ENCODE measurements at places on chromosomes 7 and 10.

- no peak for DNase-seq
These were observed 141.3 kb downstream of the PTPRN2 start for GRCh38 chr7:158446281-158446680.

- DNase-seq = no peak
These were observed 29.5 kb downstream of the MYO1G start for GRCh38 chr7:44949303-44949702.

- no peak for DNase-seq
These were observed 161.2 kb downstream of the SVIL start for GRCh38 chr10:29473406-29474100.

DNA sequence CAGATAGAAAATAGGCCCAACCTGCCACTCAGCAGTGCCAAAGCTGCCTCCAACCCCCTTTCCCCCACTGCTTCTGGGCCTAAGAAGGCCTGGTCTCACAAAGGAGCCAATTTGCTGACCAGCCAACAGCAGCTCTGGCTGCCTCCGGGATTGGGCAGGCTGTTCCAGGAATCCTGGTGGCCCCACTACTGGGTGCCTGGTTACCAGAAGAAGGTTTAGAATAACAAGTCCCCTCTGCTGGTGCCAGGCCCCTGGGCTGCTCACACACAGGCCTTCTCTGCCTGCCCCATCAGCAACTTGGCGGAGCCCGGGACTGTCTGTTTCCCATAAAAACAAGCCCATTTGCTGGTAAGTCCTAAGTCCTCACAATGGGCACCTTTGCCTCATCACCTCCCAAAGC lies 1.2 kb downstream of the PHKG1 start:
- no peak for DNase-seq

DNA sequence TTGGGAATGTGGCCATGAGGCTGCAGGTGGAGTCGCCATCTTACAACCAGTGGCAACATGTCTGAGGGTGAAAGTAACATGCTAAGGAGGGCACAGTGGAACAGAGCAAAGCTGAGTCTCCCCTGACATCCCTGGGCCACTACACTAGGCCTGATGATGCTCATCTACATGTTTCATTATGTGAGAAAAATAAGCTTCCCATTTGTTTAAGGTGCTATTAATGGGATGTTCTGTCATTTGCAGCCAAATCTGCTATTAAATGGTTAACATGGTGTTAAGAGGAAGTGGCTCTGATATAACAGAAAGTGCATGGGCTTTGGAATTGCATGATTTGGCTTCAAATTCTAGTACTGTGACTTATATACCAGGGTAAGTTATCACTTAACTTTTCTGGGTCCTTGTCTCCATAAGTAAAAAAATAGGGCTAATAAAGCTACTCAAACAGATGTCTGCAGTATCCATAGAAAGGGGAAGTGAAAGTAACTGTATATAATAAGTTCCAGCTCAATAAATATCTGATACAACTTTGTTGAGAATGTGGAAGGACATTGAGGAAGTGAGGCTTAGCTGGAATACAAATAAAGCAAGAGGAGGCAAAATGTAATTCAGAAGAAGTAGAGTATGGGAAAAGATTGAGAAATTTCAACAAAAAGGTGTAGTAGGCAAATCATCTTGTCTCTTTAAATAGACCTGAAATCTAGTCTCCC lies 158.9 kb downstream of the RTKN2 start:
- peak; percentile 34 for DNase-seq

DNA sequence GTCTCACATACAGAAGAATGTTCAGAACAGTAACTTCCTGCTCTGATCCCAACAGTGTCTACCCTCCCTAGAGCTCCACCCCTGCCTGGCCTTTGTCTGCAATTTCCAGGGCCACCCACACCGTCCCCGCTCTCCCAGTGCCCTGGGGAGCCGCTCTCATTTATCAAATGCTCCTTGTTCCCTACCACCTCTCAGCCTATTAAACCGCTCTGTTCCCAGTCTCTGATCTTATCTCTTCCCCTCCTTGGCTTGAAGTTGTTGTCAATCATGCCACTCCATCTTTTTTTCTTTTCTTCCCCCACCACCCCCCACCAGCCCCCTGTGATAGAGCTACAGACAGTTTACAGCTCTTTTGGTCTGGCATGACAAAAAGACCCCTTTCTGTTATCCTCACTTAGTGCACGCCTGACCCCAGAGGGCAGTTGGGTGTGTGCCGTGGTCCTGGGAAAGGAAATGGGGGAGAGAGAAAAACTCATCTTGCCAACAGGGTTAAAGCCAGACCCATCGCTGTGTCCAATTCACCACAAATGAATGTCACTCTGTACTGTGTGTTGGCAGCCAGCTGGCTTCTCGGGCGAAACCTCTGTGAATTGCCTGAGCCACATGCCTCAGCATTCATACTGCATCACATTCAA lies 28.8 kb upstream of the HECTD2 start:
- DNase-seq = peak; percentile 63

GRCh38 chr7:68321076-68321639 lies 1277.1 kb upstream of the AUTS2 start:
- DNase-seq = no peak

DNA sequence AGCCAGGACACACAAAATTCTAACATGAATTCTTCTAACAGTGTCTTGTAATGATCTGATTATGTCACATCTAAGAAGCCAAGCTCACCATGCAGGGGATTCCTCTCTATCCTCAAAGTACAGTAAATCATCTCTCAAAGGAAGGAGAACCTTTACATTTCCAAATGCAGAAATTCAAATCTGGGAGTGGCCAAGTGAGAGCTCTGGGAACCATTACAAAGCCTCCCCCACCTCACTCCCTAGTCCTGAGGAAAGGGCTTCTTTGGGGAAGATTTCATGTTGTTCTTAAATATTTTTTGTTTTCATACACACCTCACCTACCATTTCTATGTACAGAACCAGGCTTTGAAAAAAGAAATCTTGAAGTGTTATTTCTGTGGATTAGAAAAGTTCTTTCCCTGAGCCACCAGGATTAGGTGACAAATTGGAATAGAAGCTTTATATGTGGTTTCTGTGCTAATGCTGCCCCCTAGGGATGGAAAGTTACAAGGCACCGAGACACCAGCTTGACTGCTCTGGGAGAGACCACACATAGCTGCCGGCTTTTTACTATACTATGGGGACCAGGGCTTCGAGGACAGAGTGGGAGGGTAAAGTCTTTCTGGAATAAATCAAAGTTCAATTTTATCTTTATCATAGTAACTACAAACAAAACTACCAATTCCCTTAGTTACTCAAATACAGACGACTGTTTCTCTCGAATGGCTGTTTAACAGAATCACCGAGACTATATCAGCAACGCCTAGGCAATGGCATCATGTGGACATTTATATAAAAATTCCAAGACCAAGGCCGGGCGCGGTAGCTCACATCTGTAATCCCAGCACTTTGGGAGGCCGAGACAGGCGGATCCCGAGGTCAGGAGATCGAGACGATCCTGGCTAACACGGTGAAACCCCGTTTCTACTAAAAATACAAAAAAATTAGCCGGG lies 116.1 kb downstream of the RNF216 start:
- peak; percentile 87 for DNase-seq

GRCh38 chr7:129095258-129095657 lies 40.3 kb upstream of the TNPO3 start:
- peak; percentile 35 for DNase-seq

GRCh38 chr10:47090903-47091302 lies 179.7 kb downstream of the PTPN20 start:
- DNase-seq = no peak

DNA sequence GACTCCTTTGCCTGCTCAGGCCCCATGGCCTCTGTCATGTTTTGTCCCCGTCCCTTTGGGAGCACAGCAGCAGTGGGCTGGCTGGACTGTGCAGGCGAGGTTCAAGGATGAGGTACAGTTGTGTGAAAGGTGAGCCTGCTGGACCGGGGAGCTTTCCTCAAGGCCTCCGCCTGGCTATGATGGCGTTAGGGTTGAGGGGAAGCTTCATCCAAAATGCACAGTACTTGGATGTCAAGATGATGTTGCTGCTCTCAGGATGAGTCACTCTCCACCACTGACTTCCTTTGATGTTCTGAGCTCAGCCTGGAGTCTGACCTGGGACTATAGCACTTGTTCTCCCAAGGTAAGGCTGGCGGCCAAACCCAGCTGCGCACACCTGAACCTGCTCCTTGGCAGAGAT lies 152.7 kb upstream of the SHH start:
- DNase-seq = no peak

DNA sequence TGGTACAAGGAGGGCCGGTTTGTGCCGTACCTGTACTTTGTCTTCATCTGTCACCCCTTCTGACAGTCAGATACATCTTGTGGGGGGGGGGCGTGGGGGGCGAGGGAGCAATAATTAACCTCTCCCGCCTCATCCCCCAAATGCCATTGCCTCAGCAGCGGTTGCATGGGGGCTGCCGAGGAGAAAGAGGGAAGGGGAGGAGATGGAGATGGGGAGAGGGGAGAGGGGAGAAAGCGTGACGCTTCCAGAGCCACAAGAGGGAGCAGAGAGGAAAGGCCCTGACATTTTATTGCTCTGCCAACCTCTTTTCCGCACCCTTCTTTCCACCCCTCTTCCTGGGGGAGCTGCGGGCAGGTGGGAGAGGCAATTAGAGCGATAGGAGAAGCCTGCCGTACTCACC lies 11.8 kb downstream of the KAZALD1 start:
- no peak for DNase-seq

DNA sequence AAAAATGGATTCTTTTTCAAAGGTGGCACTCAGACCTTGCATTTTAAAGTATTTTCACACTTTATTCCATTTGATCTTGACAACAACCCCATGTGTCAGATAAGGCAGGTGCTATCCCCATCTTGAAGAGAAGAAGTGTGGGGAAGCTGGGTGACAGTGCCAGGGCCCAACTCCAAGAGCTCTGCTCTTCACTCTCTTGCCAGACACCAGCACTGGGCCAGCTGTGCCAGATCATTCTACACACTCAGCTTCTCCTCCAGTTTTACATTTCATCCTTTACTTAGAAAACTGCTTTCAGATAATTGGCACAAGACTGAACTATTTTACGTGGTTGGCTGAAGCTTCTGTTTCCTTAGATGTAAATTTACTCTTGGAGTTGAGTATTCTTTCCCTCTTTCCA lies 64.4 kb downstream of the ENO4 start:
- DNase-seq = no peak

DNA sequence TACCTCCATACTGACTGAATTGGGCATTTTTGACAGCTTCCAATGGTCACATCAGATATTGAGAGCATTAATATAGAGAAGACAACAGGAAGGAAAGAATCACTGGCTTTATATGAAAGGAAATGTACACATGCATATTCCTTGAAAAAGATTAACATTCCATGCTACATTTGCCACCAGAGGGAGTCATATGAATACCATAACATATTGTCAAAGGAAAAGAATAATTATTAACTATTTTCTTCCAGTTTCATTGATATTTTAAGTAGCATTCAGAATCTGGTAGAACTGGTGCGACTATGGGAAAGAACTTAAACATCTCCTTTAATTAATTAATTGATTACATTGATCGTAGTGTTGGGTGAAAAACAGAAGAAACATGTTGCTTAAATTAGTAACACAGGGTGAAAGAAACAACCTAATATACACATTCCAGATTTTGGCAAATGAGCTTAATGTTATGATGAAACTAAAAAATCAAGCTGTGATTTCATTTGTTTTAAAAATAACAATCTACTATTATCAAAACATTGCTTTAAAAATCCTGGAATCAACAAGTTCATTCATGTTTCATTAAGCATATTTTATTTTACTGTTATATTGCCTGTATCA lies 71.5 kb downstream of the GPR85 start:
- peak; percentile 6 for DNase-seq

DNA sequence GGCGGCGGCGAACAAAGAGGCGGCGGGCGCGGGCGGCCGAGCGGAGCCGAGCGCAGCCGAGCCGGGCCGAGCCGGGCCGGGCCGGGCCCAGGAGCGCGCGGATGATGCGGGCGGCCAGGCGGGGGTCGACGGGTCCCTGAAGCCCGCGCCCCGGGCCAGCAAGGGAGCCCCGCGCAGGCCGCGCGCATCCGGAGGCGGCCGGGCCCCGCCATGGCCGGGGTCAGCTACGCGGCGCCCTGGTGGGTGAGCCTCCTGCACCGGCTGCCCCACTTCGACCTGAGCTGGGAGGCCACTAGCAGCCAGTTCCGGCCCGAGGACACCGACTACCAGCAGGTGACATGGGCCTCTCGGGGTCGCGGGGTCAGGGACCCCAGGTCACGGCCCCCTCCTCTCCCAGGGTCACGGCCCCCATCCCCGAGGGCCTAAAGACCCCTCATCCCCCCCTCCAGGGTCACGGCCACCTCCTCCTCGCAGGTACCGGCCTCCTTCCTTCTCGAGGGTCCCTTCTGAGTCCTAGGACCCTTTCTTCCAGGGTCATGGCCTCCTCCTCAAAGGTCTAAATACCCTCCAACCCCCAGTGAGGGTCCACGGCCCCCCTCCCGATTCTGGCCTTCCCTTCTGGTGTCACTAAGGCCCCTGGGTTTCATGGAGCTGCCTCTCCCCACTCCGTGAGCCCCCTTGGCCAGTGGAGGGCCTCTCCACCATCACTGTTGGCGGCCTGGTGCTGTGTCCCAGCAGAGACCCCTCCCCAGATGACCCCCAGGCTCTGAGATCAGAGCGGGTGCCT lies at the start of gene TTYH3:
Gene TTYH3 (plus strand): TSS at position 41 of the 787 bp plus-strand sequence. CDS start 170 bp downstream, at position 211.
- DNase-seq = no peak

DNA sequence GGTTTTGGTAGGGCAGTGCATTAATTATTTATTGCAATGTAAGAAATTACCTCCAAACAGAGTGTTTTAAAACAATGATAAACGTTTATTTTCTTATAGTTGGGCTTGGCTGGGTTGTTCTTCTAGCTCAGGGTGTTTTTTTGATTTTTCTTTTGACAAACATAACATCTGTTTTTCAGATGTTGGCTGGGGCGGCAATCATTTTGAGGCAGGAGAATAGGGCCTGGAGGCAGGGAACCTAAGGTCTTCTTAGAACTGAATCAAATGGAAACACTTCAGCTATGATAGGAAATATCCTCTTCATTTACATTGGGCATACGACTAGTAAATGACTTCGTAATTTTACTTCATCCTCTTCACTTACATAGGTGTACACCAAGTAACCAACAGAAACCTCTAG lies 47.4 kb upstream of the NAMPT start:
- no peak for DNase-seq

DNA sequence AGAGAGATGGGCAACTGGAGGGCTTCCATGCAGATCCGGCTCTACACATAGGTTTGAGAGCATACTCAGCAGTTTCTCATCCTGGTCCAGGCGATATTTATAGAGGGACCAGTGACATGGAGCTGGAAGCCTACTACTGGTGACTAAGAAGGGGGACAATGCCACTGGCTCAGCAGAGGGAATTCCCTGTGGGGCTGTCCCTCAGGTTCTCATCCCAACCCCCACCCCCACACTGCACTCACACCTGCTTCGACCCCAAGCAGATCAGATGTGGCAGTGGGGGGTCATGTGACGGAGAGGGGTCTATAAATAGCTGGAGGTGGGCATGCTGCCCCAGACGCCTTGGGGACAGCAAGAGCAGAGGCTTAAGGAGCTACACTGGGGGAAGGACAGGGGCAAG lies at the start of gene CLCN1:
Gene CLCN1 (plus strand): TSS at position 336 of the 400 bp plus-strand sequence. CDS start 102 bp downstream, outside the sequence.
- DNase-seq = no peak

GRCh38 chr7:25976630-25977029 lies 175.4 kb upstream of the NFE2L3 start:
- no peak for DNase-seq

- DNase-seq = no peak
These were observed 451.6 kb downstream of the TYW1 start for GRCh38 chr7:67448271-67448670.

GRCh38 chr10:22054961-22055360 lies 51.4 kb upstream of the DNAJC1 start:
- DNase-seq = no peak

GRCh38 chr10:26890956-26891355 lies 30.2 kb upstream of the ABI1 start:
- peak; percentile 55 for DNase-seq

All from small intestine (tissue), 16 donors.